ENCODE measurements at places on chromosomes 3 and 15. TPM values are rescaled to one million over a fixed set of nuclear protein-coding genes. Genes with fewer than 3 reads are reported as not detected.

CFAP91 gene
- total RNA-seq = not detected

CCDC54 gene
- not detected for total RNA-seq

CDCP1 gene
- total RNA-seq = 7.1 TPM

MED12L gene
- 0.18 TPM for total RNA-seq

SMAD6 gene
- total RNA-seq = 1.4 TPM

TEX55 gene
- total RNA-seq = not detected

C2CD4A gene
- total RNA-seq = not detected

ATP13A4 gene
- 1.4 TPM for total RNA-seq

ELL3 gene
- total RNA-seq = 1.7 TPM

CHRFAM7A gene
- not detected for total RNA-seq

TNNC1 gene
- 1.9 TPM for total RNA-seq

B3GALNT1 gene
- total RNA-seq = 6.5 TPM

ISL2 gene
- total RNA-seq = 0.12 TPM

GPR27 gene
- 0.46 TPM for total RNA-seq

SCAANT1 gene
- not detected for total RNA-seq

All from activated naive CD4-positive, alpha-beta T cell treated with anti-CD3 and anti-CD28 coated beads, Interleukin-2, amount 10 ng/mL, durations not matched to agents 5 hours and 36 hours (primary cell).